Colonic mucosa (tissue), 4 donors: ENCODE measurements at places on chromosomes 5 and 9.

DNA sequence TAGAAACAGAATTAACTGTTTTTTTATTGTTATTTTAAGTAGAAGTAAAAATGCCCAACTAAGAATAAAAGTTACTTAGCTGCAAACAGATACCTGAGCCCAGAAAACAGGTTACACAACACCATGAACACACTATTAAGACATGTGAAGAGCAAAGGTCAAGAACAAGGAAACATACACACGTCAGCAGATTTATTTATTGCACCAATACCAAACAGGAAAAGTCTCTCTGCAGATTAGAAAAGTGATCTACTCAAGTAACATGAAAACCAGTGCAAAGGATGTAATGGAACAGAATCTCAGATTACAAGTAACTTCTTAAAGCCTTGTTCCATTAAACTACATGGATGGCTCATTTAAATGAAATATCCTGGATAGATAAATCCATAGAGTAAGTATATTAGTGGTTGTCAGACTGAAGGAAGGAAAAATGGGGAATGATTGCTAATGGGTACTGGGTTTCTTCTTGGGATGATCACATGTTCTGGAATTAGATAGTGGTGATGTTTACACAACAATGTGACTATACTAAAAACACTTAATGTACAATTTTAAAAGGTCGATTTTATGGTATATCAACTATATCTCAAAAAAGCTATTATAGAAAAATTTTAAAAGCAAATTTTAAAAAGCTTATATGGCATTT, 6.1 kb downstream of the SAR1B start:
- no peaks in the 10 kb centered on the region for H3K36me3 ChIP-seq
- H3K27me3 ChIP-seq: no peaks in the 10 kb centered on the region
- H3K4me1 ChIP-seq: no peaks in the 10 kb centered on the region
- DNase-seq: no peak

- H3K27ac ChIP-seq: no peak overlapping the region
- no peak for DNase-seq
- H3K4me3 ChIP-seq: no peak overlapping the region
- H3K27me3 ChIP-seq: no peaks in the 10 kb centered on the region
Observed at GRCh38 chr9:19160085-19160484, 32.8 kb upstream of the PLIN2 start.

DNA sequence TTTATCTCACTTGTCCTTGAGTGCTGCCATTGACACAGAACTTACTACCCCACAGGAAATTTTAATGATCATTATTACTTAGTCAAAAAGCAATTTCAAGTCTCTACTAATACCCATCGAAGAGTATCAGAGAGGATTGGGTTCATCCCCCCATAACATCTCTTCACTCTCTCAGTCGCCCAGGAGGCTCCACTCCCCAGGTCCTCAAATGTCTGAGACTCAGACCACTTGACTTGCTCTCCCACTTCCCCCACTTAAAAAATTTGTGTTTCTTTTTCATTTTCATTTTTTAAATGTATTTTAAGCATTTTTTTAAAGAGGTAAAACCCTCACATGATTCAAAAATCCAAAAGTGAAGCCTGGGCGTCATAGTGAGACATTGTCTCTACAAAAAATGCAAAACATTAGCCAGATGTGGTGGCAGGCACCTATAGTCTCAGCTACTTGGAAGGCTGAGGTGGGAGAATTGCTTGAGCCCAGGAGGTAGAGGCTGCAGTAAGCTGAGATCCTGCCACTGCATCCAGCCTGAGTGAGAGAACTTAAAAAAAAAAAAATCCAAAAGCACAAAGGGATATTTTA, 56.8 kb upstream of the TRAF1 start:
- no peak overlapping the region for H3K27ac ChIP-seq
- DNase-seq: no peak
- H3K4me1 ChIP-seq: no peaks in the 10 kb centered on the region

DNA sequence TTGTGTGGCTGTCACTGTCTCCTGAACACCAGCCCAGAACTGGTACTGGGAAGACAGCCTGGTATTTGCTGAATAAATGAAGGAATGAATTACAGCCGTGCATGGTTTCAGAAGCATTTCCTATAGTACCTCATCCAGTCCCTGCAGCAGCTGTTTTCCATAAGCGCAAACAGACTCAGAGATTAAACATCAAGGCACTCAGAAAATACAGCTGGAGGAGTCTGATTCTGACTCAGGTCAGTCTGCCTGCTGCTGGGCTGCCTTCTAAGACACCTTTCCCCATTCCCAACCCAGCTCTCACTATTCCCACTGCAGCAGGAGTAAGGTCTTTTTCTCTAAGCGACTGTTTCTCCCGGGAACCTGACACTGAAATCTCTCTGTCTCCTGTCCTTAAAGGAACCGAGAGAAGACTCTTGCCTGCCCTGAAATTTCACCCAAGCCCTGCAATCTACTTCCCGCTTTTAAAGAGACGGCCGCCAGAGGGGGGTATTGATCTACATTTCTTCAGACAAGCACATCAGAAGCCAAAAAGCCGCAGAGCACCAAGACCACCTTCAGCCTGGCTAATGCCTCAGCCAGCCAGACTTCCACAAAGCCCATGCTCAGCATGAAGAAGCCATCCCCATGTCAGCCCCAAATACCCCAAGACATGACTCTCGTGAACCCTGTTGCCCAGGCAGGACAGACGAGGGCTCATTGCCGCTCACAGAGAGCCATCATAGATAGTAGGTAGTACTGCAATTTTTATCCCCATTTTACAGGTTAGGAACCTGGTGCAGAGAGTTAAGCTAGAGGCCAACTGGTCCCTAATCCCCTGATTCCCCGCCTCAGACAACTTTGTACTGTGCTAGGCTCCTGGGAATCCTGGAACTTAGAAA, 5.4 kb upstream of the FOXI1 start:
- no peaks in the 10 kb centered on the region for H3K27me3 ChIP-seq
- DNase-seq: peak; percentile 70
- no peaks in the 10 kb centered on the region for H3K4me1 ChIP-seq
- no peak overlapping the region for H3K4me3 ChIP-seq

DNA sequence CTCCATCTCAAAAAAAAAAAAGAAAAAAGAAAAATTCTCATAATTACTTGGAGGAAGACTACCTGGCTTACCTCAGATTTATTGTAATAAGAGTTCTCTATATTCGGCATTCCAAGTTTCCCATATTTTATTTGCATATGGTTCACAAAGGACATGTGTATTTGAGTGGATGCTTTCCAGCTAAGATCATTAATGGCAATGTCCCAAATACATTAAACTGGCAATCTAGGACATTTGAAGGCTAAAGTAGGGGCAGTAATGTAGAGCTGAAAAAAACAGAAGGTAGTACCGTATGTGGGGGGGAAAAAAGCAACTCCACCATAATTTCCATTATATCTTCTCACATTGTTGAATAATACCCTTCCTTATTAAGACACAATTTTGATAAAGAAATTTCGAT, 4.9 kb downstream of the TUT7 start:
- DNase-seq: no peak
- H3K4me1 ChIP-seq: peaks cover 13% of the 10 kb centered on the region
- no peak overlapping the region for H3K27ac ChIP-seq
- H3K36me3 ChIP-seq: no peaks in the 10 kb centered on the region

- H3K27me3 ChIP-seq: no peaks in the 10 kb centered on the region
- DNase-seq: no peak
Observed at GRCh38 chr5:39678534-39678933, 253.8 kb upstream of the DAB2 start.

- H3K36me3 ChIP-seq: no peaks in the 10 kb centered on the region
- peak; percentile 53 for DNase-seq
- H3K27ac ChIP-seq: no peak overlapping the region
- H3K4me1 ChIP-seq: no peaks in the 10 kb centered on the region
- H3K27me3 ChIP-seq: no peaks in the 10 kb centered on the region
Observed at GRCh38 chr5:38420691-38421390, 135.6 kb downstream of the LIFR start.

- no peak overlapping the region for H3K27ac ChIP-seq
- H3K4me3 ChIP-seq: no peak overlapping the region
- no peaks in the 10 kb centered on the region for H3K36me3 ChIP-seq
- no peak for DNase-seq
- H3K4me1 ChIP-seq: no peaks in the 10 kb centered on the region
Observed at GRCh38 chr9:76756941-76757673, 7.1 kb upstream of the PCA3 start.

- H3K4me1 ChIP-seq: peaks cover 5% of the 10 kb centered on the region
- H3K4me3 ChIP-seq: no peak overlapping the region
- H3K27ac ChIP-seq: no peak overlapping the region
- DNase-seq: no peak
- H3K36me3 ChIP-seq: no peaks in the 10 kb centered on the region
- no peaks in the 10 kb centered on the region for H3K27me3 ChIP-seq
Observed at GRCh38 chr5:96709152-96709821, 47.1 kb downstream of the CAST start.

GRCh38 chr9:14616188-14616982, 76.8 kb downstream of the ZDHHC21 start:
- H3K4me1 ChIP-seq: no peaks in the 10 kb centered on the region
- no peaks in the 10 kb centered on the region for H3K27me3 ChIP-seq
- H3K36me3 ChIP-seq: no peaks in the 10 kb centered on the region

GRCh38 chr5:140325486-140325885, 20.9 kb downstream of the HBEGF start:
- no peak overlapping the region for H3K4me3 ChIP-seq
- H3K27ac ChIP-seq: no peak overlapping the region
- H3K4me1 ChIP-seq: no peaks in the 10 kb centered on the region
- H3K36me3 ChIP-seq: no peaks in the 10 kb centered on the region
- no peaks in the 10 kb centered on the region for H3K27me3 ChIP-seq
